NB4 (cell line): ENCODE measurements at places on chromosomes 7 and 10.

GRCh38 chr10:101529725-101530553 is 58.1 kb downstream of the POLL start:
- DNase-seq = no peak

- DNase-seq = peak; percentile 28
Observed at GRCh38 chr10:73843261-73843660, 31.1 kb downstream of the CAMK2G start.

DNA sequence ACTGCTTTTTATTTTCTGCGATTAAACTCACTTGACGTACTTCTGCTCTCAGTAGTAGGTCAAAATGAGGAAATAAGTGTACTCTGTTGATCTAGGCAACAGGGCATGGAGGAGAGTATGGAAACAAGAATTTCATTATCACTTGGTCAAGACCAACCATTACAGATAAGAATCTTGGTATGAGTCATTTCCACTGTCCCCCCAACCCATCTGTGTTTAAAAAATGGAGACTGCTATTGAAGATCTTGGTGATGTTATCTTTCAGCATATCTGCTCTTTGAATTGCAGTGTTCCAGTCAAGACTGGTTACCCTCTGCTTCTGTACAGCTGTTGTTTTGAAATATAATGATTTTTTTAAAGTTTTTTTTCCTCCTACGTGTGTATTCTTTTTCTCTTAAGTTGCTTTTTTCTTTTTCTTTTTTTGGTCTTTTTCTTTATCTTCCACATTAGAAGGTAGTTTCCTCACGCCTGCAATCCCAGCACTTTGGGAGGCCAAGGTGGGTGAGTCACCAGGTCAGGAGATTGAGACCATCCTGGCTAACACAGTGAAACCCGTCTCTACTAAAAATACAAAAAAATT is 11.7 kb downstream of the STAM start:
- peak; percentile 85 for DNase-seq

DNA sequence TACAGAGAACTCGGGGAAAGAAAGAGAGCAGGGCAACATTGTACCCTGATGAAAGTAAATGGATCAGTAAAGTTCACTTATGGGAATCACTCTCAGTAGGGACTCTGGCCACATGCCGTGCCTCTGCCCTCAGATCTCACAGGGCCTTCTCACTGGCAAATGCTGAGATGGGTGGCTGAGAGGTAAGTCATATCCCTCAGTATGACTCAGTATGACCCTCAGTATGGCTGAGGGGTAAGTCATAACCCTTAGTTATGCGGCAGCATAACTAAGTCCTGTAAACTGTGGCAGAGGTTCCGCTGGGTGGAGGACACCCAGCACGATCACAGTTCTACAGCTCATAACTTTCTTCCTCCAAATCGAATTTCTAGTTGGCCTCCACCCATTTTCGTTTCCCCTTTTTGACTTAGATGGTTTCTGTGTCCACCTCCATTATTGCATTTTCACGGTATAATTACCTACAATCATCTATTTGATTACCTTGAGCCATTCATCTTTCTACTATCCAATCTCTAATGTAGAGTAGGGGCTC is 26.5 kb upstream of the WNT16 start:
- DNase-seq = no peak

DNA sequence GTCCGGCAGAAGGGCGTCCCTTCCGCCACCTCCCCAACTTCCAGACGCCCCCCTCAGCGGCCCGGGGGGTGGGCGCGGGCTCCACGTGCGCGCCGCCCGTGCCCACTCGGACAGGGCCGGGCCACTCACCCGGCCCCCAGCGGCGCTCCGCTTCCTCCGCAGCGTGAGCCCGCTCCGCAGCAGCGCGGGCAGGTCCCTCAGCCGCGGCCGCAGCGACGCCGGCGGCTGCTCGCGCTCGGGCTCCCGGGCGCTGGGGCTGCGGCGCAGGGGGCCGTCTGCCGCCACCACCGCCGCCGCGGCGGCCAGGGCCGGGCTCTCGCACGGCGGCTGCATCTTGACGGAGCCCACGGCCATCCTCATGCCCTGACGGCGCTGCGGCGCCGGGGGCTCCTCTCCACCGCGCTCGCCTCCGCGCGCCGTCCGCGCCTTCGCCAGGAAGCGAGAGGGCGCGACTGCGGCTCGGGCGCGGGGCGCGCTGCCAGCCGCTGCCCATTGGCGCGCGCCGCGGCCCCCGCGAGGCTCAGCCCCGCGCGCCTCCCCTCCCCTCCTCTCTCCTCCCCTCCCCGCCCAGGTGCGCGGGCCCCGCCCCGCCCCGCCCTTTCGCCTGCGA is at the start of gene RAPGEF5:
Gene RAPGEF5, minus strand, starts transcription at position 454 of the 610 bp plus-strand sequence. Its CDS starts 94 bp downstream, at position 360.
- no peak for DNase-seq

DNA sequence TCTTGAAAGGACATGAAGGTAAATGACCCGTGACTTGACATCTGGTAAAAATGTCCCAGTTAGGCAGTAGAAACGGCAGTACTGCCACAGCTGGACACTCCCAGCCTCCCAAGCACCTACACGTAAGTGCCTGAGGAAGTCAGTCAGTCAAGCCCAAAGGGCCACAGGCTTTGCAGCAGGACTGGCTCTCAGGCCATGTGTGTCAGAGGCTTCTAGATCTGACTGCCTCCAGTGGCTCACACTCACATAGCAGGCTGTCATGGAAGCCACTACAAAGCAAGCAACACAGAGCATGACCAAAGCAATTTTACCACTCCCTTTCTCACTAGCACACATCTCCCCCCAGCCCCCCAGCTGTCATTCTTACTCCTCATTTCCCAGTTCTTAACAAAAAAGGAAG is 17.8 kb upstream of the CCNJ start:
- DNase-seq = peak; percentile 45

DNA sequence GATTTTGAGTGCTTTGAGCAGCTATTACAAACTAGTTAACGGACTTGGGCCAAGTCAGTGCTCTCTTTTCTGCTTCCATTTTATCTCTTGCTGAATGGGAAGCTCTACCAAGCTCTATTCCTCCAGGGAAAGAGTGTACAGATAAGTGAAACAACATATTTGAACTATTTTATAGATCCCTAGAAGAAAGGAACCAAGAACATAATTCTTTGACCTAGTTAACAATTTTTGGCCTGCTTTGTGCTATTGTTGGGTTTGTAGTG is 244.8 kb downstream of the PRKG1 start:
- DNase-seq = no peak

DNA sequence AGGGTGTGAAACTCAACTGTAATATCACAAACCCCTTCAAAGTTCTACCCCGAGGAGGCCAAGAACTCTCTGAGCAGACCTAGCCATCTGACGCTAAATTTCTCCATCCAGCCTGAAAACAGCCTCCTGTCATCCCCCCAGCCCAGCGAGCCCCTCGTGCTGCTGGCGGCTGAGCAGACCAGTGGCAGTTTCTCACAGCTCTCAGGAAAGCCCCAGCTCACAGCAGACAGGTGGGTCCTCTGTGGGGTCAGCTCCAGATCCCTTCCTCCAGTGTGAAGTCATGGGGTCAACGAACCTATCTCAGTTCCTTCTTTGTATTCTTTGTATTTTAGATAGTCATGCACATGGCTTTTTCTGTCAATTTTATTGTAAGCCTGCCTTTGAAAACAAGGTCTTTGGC is 7.8 kb downstream of the GARIN1A start:
- DNase-seq = no peak

DNA sequence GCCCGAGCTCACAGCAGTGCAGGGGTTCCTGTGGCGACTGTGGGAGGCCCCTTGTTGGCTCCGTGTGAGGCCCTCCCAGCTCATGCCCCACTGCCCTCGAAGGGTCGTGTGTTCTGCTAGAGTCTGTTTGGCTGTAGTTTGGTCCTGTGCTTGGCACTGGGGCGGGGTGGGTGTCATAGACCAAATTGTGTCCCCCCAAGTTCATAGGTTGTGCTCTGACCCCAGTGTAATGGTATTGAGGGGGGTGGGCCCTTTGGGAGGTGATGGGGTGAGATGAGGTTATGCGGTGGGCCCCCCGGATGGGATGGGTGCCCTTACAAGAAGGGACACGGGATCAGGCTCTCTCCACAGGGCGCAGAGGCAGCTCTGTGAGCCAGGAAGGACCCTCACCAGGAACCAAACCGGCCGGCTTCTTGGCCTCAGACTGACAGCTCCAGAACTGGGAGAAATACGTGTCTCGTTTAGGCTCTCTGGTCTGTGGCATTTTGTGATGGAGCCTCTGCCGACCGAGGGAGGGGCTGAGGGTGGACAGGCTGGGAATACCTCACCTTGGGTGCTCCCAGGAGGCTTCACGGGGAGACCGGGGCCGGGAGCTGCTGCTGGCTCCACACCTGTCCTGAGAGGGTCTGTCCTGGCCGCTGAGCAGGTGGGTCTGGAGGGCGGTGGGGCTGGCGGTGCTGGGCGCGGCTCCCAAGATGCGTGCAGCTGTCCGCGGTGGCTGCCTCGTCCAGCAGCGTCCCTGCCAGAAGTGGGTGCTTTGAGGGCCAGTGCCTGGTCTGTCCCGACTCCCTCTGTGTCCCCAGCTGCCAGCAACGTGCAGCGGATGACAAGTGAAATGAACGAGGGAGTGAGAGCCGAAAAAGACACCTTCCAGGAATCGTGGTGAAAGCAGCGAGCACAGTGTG is 89.4 kb downstream of the INPP5A start:
- no peak for DNase-seq

DNA sequence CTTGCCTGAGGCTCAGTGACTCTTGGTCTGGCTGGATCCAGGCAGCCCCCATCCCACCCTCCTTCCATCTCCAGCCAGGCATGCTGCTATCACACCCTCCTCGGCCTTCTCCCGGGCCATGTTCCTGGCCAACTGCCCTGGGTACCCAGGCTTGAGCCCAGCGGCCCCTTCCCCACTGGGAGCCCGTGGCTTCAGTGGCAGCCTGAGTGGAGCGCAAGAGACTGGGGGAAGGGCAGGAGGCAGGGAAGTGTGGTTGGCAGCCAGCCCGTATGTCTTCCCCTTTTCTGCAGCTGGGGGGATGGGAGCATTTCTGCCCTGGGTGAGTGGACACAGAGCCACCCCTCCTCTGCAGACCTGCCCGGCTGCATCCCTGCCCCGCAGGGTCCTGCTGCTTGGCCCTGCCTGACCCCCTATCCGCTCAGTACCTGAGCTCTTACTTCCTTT is 148.5 kb downstream of the ARHGAP22 start:
- peak; percentile 84 for DNase-seq

- no peak for DNase-seq
Observed at GRCh38 chr10:130656582-130657133, 520.5 kb downstream of the GLRX3 start.

- peak; percentile 1 for DNase-seq
Observed at GRCh38 chr10:13195016-13195415, 33.7 kb downstream of the MCM10 start.

GRCh38 chr10:91198781-91199180 is 21.7 kb upstream of the PCGF5 start:
- DNase-seq = peak; percentile 59

GRCh38 chr7:76428868-76429805 is 4.4 kb downstream of the ZP3 start:
- peak; percentile 86 for DNase-seq

- DNase-seq = no peak
Observed at GRCh38 chr10:35316218-35316967, 19.9 kb upstream of the CCNY start.

- no peak for DNase-seq
Observed at GRCh38 chr7:115980159-115980558, 50.4 kb downstream of the TFEC start.

- DNase-seq = peak; percentile 83
Observed at GRCh38 chr7:30800785-30801252, 29.6 kb downstream of the MINDY4 start.

- no peak for DNase-seq
Observed at GRCh38 chr7:103116991-103117390, 31.9 kb downstream of the NAPEPLD start.

GRCh38 chr10:35268791-35269257 is 67.5 kb upstream of the CCNY start:
- DNase-seq = no peak

DNA sequence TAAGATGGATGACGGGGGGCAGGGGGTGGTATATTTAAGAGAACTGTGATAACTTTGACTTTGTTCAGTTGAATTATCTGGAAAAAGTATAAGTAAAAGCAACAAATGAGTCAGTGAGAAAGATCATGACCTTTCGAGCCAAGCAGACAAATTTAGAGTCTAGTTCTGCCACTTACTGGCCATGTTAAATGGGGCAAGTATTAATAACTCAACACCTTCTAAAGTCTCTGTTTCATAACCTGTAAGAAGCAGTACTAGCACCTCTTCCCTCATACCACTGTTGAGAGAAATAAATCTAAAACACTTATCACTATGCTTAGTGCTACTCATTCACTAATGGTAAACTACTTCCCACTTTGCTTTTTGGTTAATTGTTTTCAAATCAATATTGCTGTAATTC is 604.4 kb upstream of the LRRN3 start:
- no peak for DNase-seq

GRCh38 chr7:44068054-44068453 is 2.7 kb upstream of the PGAM2 start:
- no peak for DNase-seq

DNA sequence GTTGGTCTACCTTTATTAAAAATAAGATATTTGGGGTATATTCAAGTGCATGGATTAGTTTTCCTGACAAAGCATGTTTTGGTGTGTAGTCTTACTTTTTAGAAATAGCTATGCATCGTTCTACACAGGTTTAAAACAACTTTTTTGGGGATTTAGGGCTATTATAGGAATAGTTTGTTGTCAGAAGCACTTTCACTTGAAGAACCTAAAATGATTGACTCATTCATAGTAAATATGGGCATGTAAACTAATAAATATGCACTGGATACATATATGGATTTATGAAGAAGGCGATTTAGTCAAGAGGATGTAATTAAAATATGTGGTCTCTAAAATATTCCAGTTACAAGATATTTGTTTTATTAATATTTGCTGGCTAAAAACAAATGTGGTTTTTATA is 2.0 kb downstream of the ARL4A start:
- no peak for DNase-seq

GRCh38 chr10:20858292-20859124 is 38.6 kb downstream of the NEBL start:
- DNase-seq = peak; percentile 22

DNA sequence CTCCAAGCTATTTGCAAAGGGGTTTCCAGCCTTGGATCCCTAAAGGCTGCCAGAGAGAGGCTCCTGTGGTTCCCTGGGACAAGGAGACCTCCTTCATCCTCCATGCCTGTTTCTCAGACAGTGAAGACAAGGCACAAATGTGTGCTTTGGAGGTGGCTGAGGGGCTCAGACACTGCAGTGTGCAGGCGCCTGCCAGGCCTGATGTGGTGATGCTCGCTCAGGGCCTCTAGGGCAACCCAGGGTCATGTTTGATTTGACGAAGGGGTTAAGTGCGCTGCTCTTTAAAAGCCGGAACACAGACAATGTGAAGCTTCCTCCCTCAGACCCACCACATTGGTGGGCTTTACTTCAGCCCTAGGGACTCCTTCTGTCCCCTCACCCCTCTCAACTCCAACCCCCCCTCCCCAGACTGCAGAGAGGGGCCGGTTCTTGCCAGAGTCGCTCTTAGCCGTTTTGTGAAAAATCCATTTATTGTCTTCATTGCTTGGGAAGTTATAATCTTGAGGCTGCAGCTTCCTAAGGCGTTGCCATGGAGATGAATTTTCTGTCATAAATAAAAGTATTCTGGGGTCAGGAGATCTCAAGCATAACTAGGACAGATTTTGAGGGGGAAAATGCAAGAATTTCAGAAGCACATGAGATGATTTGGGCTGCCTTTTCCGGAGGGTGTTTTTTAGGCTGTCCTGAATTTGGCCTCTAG is 35.8 kb downstream of the PDGFA start:
- DNase-seq = no peak

GRCh38 chr7:15854841-15855524 is 168.5 kb upstream of the MEOX2 start:
- no peak for DNase-seq

- DNase-seq = peak; percentile 43
Observed at GRCh38 chr10:121696854-121697253, 98.6 kb upstream of the FGFR2 start.

GRCh38 chr7:11077816-11078215 is 104.1 kb downstream of the PHF14 start:
- DNase-seq = no peak
